ENCODE measurements at places on chromosomes 11 and 22.

DNA sequence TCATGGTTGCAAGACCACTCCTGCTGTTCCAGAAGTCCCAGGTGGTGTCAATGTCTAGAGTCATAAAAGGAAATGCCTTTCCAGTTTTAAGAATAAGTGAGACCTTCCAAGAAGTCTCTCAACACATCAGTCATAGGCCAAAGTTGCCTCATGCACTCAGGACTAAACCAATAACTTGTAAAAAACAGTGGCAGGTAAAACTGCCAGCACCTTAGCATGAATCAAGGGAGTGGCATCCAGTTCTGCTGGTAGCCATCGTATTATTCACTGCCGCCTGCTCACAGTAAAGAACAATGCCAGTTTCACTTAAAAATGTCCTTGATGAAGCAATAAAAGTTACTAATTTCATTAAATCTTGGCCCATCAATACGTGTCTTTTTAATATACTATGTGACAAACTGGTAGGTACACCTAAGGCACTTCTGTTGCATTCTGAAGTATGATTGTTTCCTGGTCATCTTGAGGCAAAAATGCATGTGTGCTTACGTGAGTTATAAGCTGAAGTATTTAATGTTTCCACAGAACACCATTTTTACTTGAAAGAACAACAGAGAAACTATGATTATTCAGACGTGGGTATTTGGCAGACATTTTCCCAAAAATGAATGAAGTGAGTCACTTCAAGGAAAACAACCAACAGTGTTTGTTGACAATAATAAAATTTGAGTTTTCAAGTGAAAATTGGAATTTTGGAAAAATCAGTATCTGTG, 125.2 kb upstream of the SNX19 start:
- DNase-seq, result no peak

DNA sequence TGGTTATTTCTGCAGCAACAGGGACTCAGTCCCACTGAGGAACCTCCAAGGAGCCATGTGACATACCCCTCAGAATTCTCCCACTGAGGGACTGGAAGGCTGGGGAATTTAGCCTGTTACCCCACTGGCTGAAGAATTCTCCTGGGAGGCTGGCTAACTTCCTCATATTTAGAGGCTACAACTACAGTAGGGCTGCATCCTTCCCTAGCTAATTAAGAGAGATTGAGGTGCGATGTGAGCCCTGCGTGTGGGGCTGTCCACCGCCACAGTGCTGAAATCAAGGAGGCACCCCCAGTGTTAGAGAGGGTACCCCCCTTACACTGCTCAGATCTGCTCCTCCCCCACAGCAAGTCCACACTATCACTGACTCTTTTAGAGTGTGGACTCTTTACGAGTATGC, 21.1 kb downstream of the EIF3F start:
- DNase-seq, result no peak

DNA sequence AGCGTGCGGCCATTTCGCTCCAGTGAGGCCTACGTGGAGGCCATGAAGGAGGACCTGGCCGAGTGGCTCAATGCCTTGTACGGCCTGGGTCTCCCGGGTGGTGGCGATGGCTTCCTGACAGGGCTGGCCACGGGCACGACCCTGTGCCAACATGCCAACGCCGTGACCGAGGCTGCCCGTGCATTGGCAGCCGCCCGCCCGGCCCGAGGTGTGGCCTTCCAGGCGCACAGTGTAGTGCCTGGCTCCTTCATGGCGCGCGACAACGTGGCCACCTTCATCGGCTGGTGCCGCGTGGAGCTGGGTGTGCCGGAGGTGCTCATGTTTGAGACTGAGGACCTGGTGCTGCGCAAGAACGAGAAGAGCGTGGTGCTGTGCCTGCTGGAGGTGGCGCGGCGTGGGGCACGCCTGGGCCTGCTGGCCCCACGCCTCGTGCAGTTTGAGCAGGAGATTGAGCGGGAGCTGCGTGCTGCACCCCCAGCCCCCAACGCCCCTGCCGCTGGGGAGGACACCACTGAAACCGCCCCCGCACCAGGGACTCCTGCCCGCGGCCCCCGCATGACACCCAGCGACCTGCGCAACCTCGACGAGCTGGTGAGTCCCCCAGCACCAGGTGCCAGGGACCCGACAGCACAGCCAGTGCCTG, 1.8 kb downstream of the GAS2L1 start:
- DNase-seq, result no peak

DNA sequence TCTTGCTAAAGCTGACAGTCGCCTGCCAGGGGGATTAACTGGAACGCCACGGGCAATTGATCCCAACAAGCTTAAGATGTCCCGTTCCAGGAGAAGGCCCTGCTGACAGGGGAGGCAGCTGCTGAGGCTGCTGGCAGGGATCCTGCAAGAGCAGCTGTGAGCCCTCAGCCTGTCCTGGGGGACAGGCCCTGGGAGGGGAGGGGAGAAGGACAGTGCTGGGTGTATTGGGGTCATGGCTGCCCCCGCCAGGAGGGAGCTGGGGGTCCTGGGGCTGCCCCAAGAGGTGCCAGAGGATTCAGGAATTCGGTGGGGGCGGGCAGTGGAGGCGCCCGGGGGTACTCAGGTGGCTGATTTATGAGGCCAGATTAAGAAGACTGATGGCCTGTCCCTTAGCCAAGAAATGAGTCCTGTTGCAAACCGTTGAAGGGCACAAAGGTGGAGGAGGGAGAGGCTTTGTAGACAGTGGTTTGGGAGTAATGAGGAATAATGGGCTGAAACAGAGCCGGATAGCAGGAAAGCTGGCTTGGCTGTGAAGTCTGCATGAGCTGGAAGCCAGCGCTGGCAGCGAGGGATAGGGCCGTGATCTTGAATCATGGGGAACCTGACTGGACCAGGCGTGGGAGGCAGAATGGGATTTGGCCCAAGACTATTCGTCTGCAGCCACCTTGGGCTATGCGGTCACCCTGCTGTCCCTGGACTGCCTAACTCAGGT, 133.5 kb downstream of the CACNA1I start:
- no peak for DNase-seq

GRCh38 chr11:126408496-126408895, 53.0 kb downstream of the ST3GAL4 start:
- no peak for DNase-seq

DNA sequence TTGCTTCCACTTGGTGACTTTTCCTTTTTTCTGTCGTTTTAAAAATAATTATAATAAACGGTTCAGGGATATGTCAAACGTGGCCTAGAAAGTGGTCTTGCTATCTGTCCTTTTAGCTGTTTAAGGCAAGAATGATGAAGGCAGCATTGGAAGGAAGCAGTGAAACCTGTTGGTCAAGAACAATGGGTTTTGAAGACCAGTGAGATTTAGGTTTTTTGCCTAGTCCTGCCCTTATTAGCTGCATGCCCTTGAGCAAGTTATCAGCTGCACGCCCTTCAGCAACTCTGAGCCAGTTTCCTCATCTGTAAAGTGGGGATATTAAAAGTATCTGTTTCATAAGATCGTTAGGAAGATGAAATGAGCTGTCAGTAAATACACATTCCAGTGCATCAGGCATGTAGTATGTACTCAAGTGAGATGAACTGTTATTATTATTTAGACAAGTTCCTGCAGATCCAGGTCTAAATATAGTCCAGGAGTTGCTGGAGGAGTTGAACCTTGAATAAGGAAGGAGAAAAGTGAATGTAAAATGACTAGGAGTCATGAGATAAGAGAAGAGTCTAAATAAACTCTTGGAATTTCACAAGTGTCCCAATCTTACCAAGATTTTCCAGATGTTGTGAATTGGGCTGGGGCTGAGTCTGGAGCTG, 90.8 kb upstream of the HSD17B12 start:
- DNase-seq, result no peak

- no peak for DNase-seq
These were observed 289.8 kb downstream of the CTTN start for GRCh38 chr11:70688142-70688541.

DNA sequence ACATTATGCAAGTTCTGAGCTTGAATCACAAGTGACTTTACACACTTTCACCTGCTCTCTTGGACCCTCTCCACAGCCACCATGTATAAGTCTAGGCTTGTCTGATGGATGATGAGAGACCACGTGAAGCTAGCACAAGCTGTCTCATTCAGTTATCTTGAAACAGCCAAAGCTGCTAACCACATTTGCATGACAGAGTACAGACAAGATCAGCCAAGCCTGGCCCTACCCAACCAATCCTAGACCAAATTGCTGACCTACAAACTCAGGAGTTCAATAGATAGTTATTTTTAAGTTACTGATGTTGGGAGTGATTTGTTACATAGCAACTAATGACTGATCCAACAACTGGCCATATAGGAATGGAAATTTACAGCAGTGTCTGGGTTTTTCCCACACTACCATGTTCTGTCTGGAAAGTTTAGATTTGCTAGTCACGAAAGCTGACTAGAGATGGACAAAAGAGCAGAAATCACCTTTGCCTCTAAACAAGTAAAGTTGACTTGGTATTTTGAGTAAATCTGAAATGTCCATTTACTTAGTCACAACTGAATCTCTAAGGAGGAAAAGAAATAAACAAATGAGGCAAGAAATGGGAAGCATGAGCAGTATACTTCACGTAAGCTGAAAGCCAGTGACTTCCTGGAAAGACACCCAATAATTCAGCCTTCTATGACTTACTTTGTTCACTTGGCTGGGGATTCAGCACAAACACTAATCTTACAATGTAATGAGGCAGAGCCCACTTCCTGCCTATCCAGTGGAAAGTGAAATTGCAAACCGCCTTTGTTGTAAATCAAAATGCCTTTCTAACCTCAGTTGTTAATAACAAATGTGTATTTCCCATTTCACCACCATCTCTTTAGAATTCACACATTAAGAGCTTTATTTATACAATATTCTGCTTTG, 101.7 kb downstream of the FAM181B start:
- DNase-seq, result no peak

DNA sequence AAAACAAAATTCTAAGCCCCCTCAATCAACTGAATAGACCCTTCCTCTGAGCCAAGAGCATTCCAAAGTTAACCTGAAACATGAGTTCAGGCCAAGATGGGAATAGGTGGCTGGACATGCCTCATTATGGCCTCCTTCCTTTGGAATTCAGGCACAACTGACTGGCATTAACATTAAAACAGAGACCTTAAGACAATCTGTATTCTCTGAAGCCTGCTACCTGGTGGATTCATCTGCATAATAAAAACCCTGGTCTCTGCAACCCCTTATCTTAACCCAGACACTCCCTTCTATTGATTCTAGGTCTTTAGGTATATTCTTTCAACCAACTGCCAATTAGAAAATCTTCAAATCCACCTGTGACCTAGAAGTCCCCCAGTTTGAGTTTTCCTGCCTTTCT, 66.3 kb downstream of the JRKL start:
- DNase-seq, result no peak
